ENCODE measurements at places on chromosomes 2 and 18.

GRCh38 chr2:128271597-128271910 lies 47.1 kb downstream of the HS6ST1 start:
- DNase-seq = no peak

DNA sequence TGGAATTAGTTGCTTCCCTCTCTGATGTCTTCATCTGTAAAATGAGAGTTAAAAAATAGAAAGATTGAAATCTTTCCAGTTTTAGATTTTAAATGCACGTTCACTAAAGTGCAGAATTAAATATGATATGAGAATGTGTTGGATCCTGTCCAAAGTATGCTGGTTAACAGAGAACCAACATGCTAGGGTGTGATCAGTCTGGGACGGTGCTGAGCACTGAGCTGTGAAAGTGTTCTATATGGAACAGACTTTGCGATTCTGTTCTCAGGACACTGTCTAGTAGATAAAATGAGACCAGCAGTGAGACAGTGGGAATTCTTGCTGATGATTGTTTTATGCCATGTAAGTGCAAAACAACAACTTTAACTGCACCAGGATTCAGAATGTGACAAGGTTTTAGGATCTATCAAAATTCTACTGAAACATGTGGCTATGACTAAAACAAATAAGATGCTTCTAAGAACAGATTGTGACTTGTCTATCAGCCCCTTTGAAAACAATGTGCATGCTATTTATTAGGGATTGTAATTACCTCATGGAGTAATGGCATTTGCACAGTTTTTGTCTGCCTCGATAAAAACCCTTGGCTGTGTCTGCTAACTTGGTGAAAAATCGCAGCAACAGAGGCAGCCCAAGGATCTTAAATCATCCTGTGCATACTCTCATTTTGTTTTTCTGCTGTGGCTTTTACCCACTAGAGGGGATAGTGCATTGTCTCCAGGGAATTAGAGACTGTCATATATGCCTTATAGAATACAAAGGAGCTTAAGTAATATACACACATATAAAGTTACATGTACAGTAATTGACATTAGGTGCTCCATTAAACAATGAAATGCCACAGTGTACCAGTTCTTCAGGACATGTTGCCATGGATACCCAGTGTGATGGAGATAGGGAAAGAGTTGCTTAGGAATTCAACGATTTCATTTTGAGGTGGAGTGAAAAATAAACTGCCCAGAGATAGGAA lies 55.1 kb downstream of the MAP3K20 start:
- no peak for DNase-seq

DNA sequence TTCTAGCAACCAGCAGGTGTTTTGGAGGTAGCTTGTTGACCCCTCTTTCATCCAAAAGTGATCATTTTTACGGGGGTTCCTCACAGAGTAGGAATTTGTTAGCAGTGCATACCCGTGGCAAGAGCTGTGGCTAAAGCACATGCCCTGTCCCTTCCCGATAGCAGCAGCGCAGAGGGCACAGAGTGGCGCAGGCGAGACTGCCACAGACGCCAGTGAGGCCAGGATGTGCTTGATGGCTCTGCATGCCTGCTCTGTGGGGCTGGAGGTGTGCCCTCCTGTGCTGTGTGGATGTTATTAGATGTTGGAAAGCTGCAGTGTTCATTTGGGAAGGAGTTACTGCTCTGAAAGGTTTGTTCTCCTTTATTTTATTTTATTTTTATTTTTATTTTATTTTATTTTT lies 153.6 kb downstream of the FAM210A start:
- DNase-seq = no peak

- DNase-seq = no peak
Observed at GRCh38 chr2:207370646-207371045, 159.1 kb upstream of the CREB1 start.
